Coronary artery (tissue), 2 donors: ENCODE measurements at places on chromosomes 3 and 15.

DNA sequence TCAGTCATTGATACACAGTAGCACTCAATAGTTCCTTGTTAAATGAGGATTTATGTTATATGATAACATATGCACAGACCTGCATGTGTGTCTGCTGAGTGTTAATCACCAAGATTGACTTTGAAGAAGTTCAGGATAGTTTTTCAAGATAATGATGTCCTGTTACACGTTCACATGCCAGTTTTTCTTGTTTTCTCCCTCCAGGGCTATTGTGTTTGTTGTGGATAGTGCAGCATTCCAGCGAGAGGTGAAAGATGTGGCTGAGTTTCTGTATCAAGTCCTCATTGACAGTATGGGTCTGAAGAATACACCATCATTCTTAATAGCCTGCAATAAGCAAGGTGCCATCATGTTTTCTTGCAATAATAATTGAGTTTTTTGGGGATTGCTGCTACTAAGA, 9.8 kb downstream of the SRPRB start:
- no peak for DNase-seq

DNA sequence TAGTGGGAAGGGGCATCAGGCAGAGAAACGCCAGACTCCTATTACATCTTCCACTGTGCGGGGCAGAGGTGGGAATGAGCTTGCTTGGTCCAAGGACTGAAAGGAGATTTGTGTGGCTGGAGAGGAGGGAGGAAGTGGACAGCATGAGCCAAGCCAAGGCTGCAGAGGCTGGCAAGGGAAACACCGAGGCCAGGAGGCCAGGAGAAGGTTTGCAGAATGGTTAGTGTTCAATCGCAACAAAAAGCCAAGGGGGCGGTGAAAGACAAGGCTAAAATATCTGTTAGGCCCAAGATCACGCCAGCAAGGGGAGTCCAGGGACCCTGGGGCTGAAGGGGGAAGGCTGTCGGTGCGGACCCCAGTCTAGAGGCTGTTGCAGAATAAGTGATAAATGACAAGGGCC, 75.8 kb downstream of the CPN2 start:
- DNase-seq = peak; percentile 67

DNA sequence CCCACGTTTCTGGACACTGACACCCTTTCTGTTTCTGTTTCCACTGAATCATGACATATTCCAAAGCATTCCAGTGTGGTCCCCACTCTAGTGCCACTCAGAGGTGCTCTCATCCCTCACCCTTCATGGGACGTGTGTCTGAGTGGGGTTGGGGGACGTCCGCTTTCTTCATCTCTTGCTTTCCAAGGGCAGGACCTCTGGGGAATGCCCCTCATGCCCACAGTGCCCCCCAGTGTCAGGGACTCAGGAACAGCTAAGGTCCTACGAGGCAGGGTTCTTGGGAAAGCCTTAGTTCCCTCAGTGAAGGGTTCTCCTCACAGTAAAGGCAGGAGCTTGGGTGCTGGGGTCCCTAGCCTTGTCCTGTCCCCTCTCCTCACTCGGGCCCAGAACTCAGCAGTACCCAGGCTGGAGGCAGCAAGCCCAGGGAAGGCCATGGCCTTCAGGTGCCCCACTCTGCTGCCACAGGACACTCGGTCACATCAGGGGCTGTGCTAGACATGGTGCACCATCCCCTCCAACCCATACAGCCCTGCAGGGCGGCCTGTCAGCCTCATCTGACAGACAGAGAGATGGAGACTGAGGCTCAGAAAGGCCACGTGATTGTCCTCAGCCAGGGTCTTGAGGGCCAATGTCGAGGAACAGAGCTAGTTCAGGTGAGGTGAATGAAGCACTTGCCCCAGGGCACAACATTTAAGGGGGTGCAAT, 261.0 kb downstream of the TLE3 start:
- DNase-seq = no peak

GRCh38 chr3:126434264-126434590, 39.5 kb downstream of the CFAP100 start:
- DNase-seq = no peak

GRCh38 chr3:123481071-123481470, 32.2 kb upstream of the ADCY5 start:
- DNase-seq = no peak

DNA sequence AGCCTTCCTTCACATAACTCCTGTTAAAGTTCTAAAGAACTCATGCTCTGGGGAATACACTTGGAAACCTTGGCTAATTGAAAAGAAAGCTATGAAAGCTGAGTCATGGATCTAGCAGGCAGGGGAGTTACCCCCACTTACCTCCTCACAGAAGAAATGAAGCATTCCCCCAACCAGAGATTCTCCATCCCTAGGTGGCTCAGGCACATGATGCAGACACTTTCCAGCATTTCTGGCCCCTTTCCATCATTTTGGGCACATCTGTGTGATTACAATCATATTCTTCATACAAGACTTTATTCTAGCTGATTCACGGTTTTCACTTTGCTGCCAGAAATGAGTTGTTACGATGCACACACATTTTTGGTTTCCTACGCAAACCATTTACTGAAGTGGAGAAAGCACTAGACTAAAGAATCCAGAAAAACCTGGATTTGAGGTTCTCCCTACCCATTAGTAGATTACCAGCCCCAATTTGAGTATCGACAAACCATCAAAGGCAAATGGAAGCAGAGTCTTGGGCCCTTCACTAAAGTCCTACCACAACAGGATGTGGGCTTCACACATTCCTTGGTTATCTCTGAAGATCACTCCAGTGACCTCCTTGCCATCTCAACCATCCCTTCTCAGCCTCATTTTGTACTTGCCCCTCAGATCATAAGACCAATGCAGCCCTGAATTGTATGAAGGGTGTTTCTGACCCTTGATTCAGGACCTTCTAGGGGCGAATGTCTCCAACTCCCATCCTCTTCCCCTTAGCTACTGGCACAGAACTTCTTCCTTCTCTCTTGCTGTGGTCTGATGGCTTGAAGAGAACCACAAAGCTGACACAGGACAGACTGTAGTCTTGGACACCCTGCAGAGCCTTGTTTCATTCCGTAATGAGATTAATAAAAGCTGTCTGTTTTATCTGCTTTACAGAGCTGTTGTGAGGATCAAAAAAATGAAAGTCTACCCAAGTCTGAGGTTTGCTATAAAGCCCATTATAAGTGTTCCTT, 42.5 kb upstream of the SNRK start:
- DNase-seq = no peak

DNA sequence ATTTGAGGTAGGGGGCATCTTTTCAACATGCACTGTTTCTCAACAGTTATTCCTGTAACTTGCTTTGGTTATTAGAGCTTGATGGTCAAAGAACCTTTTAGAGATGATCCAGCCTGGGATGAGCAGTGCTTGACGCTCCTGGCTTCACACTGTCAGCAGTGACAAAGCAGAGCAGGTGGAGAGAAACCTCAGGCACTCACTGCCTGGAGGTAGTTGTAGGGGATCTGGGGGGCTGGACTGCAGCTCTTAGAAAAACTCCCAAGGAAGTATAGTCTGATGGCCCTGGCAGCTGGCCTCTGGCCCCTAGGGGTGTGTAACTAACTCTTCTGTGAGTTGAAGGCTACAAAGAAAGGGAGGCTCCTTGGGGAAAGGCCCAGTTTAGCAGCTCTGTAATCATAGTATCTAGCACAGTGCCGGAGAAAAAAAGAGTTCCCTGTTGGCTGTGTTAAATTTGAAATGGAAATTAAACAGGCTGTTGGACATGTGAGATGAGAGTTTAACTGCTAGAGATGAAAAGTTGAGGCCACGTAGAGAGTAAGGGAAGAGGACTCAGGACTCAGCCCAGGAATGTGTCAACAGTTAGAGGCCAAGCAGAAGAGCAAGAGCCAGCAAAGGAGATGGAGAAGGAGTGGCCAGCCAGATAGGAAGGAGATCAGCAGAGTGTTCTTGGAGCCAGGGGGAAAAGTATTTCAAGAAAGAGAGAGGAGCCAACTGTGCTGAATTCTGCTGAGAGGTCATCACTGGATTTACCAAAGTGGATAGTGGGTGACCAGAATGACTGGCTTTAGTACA, 14.2 kb downstream of the OXNAD1 start:
- DNase-seq = no peak

DNA sequence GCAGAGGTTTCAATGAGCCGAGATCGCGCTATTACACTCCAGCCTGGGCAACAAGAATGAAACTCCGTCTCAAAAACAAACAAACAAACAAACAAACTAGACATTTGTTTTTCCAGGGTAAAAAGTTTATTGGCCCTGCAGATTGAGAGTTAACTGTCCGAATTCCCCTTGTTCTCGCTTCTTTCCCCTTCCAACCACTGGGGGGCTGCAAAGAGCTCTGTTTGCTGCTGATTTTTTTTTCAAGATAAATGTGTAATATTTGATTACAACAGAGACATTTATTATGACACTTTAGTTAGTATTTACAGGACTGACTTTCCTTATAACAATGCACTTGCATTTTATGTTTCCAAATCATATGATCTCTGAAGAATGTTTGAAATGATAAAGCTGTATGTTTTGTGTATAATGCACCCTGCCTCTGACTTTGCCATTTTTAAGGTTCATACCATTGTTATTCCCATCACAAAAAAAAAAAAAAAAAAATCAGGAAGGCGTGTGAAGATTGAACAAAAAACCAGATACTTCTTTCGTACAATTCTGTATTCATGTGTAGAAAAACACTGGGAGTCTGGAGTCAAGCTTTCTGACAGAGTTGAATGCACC, 2.8 kb downstream of the CLSTN2 start:
- no peak for DNase-seq

GRCh38 chr15:79192462-79193036, 90.0 kb upstream of the ANKRD34C start:
- DNase-seq = no peak

DNA sequence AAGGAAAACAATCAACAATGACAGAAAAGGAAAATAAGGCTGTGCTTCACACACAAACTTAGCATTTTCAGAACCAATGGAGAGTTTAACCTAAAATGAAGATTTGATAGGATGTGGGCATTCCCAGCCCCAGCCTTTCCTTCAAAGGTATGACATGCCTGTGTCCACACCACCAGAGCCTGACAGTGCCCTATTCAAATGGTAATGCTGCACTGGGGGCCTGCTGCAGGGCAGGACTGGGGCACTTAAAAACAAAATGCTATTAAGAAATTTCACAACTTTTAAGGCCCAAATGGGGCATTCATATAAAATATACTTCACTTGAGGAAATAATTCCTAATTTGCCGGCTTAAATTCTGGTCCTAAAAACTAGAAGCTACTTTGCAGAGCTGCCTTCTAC, 30.9 kb upstream of the TKT start:
- no peak for DNase-seq

DNA sequence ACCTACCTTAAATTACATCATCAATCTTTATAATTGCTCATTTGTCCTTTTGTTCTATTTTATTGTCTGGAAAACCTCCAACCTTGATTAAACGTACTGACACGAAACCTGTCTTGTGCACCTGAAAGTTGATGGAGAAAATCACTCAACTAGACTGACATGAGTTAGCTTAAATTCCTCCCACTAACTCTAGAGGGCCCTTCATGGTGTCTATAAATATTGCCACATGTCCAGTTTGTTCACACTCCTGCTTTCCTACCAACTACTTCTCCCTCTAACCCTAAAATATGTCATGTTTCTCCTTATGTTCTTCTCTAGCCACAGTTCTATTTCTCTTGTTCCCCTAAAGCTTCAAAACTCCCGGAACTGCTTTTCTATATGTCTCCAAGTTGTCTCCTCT, 59.8 kb upstream of the SGO1 start:
- no peak for DNase-seq

GRCh38 chr3:122903171-122903570, 108.3 kb downstream of the SLC49A4 start:
- DNase-seq = peak; percentile 55

DNA sequence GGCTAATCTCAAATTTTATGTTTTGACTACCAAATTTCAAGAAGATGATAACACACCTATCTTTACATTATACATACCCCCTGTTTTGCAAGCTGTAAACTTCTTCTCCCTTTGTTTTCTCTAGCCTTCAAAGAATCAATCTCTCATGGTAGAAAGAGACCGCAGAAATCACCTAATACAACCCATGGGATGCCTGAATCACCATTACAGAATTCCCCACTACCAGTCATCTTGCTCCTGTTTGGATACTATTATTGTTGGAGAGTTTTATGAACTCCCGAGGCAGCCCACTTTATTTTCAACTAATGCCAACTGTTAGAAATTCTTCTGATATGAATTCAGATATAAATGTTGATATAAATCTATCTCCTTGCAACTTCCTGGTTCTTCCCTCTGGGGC, 110.9 kb downstream of the FRMD5 start:
- no peak for DNase-seq

DNA sequence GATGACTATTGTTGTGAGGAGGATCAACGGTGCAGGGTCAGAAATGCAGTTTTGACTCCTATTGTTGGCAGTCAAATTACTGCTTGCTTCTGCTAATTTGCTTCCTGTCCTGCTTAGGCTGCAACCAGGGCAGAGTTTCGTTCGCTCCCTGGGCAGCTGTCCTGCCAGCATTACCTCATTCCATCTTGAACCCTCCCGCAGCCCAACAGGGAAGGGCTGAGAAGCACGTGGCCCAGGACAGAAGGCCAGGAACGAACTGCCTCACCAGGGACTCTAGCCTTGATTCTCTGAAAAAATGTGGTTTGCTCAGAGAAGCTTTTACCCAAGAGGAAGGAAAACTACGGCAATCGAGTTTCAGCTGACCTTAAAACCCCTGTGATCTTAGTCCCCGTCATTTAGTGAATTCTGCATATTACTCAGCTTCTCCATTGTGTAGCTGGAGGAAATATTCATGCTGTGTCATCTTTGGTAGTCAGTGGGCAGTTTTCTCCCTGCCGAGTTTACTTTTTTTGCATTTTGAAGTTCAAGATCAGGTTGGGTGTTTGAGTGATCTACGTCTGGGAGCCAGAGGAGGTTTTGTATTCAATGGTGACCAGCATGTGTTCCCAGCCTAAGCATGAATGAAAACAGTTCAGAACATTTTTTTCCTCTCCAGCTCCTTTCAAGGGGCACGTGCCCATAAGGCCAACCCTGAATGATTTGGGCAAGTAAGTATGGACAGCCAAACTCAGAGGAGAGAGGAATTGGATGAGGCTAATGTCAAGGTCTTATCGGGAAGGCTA, 23.0 kb downstream of the TLNRD1 start:
- DNase-seq = peak; percentile 89

DNA sequence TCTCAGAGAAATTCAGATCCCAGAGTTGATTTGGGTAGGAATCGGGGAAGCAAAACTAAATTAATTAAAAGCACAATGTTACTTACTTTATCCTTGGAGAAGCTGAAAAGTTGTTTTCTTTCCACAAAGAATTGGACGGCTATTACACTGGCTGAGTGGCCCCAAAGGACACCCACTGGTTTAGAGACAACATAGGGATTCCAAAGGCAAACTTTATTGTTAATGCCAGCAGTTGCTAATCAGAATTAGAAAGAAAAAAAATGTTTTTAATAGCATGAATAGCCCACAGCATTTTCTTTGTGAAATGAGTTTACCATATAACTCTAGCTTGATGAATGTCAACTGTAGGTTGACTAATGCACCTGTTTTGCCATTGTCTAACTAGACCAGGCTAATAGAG, 51.7 kb downstream of the WDR49 start:
- DNase-seq = no peak

DNA sequence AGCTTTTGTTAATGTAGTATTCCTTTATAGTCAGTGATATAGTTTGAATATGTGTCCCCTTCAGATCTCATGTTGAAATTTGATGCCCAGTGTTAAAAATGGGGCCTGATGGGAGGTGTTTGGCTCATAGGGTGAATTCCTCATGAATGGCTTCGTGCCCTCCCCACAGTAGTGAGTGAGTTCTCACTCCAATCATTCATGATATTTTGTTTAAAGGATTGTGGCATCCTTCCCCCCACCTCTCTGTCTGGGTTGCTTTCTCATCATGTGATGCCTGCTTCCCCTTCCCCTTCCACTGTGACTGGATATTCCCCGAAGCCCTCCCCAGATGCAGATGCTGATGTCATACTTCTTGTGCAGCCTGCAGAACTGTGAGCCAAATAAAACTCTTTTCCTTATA, 649.8 kb upstream of the NR2F2 start:
- no peak for DNase-seq
